LoVo (cell line): ENCODE measurements at places on chromosomes 4 and X.

GRCh38 chr4:1502976-1503375, 96.7 kb upstream of the NKX1-1 start:
- DNase-seq, result no peak

- DNase-seq, result no peak
These were observed 48.3 kb downstream of the RAB33B start for GRCh38 chr4:139501927-139502899.

DNA sequence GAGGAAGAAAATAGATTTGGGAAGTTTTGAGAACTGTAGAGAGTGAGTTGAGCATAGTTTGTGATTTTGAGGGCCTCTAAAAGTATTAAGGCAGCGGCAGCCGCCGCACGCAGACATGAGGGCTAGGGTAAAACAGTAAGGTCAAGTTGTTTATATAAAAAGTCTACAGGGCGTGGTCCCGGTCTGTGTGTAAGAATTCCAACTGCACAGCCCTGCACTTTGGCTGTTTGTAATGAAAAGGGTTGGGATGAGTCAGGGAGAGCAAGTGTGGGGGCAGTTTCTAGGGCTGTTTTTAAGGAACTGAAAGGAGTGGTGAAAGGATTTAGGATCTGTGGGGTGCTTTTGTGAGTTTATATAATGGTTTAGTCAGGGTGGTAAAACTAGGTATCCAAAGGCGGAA, 55.0 kb downstream of the BEX3 start:
- peak; percentile 19 for DNase-seq

DNA sequence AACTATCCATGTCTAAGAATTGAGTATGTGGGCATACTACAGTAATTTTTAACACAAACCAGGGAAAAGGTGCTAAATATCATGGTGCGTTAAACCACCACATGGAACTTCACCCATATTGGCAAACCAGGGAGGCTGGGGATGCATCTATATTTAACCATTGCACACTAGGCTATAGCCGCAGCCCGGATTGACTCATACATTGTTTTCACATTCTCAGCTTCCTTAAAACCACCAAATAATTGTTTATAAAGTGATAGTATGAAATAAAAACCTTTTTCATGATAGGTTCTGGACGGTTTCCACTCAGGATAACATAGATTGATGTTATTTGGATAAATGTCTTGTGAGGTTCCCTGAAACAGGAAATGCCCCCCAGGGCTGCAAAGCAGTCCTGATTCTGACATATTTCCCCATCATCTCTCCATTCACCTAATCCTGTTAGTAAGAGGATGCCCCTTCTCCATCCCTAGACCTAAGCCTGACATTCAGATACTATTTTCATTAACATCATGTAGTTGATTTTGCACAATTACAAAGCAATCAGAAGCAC, 7.9 kb downstream of the COL25A1 start:
- no peak for DNase-seq

GRCh38 chrX:264634-265455, 16.3 kb upstream of the PLCXD1 start:
- DNase-seq, result no peak

GRCh38 chrX:23832721-23833120, 49.7 kb downstream of the SAT1 start:
- no peak for DNase-seq

GRCh38 chrX:110806145-110806544, 10.5 kb upstream of the CHRDL1 start:
- DNase-seq, result no peak

GRCh38 chr4:24328711-24329110, 255.6 kb downstream of the DHX15 start:
- DNase-seq, result no peak

DNA sequence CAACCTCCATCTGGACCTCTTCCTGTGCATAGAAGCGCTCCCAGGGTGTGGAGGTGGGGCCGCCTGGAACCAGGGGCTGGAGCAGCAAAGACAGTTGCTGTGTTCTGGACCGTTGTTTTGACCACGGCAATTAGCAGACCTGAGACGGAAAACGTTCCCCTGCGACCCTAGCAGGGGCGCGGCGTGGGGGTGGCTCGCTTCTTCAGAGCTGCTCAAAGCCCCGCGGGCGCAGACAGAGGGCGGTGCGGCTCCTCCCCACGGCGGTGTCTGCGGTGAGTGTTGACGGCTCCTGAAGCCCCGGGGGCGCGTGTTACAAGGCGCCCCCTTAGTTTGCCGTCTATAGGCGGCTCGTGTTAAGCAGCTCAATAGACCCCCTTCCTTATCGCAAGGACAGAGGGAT, 79.2 kb downstream of the TRIML1 start:
- no peak for DNase-seq

- no peak for DNase-seq
These were observed 171.5 kb downstream of the CFAP299 start for GRCh38 chr4:80507077-80507476.

DNA sequence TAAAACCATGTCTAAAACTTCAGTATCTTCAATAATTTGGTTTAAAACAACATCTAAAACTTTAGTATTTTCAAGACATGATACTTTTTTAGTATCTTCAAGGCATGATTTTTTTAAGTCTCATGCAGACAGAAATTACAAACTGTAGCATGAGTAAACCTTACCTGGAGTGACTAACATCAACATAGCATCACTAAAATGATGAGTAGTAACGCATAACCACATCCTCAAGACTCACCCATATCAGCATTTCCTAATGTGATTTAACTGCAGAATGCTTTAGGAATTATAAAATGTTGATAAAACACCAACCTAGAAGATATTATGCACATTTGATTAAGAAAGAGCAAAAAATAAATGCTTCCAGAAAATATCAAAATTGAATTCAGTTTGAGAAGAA, 19.7 kb upstream of the EDNRA start:
- no peak for DNase-seq

DNA sequence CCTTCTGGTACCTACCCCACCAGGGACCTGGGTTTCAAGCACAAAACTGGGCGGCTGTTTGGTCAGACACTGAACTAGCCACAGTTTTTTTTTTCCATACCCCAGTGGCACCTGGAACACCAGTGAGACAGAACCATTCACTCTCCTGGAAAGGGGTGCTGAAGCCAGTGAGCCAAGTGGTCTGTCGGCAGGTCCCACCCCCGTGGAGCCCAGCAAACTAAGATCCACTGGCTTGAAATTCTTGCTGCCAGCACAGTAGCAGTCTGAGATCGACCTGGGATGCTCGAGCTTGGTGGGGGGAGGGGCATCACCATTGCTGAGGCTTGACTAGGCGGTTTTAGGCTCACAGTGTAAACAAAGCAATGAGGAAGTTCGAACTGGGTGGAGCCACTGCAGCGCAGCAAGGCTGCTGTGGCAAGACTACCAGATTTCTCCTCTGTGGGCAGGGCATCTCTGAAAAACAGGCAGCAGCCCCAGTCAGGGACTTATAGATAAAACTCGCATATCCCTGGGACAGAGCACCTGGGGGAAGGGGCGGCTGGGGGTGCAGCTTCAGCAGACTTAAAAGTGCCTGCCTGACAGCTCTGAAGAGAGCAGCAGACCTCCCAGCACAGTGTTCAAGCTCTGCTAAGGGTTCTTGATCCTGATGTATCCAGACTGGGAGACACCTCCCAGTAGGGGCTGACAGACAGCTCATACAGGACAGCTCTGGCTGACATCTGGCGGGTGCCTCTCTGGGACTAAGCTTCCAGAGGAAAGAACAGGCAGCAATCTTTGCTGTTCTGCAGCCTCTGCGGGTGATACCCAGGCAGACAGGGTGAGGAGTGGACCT, 223.0 kb downstream of the COX18 start:
- DNase-seq, result peak; percentile 42

- no peak for DNase-seq
These were observed 1.6 kb upstream of the EFNB1 start for GRCh38 chrX:68827256-68827655.

- DNase-seq, result no peak
These were observed 638.1 kb upstream of the AGA start for GRCh38 chr4:178080312-178080711.

DNA sequence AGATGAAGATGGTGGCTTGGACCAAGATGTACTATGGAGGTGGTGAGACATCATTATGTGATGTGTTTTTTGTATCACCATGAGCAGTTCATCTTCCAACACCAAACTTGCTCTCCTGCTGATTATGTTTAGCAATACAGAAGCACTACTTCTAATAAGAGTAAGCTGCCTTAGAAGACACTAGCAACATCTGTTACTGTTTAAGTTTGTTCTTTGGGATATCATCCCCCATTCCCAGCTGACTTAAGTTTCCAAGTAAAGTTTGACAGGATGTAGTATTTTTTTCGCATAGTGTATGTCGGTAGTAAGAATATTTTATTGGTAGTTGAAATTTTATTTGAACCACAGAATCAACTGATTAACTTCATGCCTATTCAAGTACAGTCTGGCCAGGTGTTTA, 123.5 kb upstream of the BMPR1B start:
- no peak for DNase-seq

- no peak for DNase-seq
These were observed 25.7 kb downstream of the BOD1L1 start for GRCh38 chr4:13601848-13602247.

GRCh38 chrX:153697924-153698865, 10.5 kb downstream of the SLC6A8 start:
- DNase-seq, result no peak

GRCh38 chrX:72395237-72395636, 89.5 kb upstream of the CITED1 start:
- DNase-seq, result no peak

- DNase-seq, result peak; percentile 8
These were observed 163.2 kb upstream of the SPANXC start for GRCh38 chrX:141405486-141405852.

GRCh38 chrX:2829469-2830246, 928 bp downstream of the GYG2 start:
- no peak for DNase-seq

DNA sequence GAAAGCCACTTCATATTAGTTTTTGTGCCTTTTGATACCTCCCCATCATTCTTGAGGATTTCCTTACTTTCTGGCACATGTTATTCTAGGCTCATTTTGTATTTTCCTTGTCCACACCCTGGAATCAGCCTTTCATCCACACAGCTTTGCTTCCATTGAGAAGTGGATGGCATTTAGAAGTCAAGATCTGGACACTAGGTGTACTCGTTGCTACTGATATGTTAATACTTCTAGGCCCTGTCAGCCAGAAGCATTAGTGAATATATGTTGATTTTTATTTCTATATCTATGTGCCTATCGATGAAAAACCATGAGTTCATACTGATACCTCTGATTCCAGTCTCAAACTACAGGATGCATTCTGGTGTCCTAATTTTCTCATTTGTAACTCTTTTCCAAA, 73.2 kb downstream of the ARHGAP24 start:
- no peak for DNase-seq

- no peak for DNase-seq
These were observed 18.7 kb downstream of the YIPF7 start for GRCh38 chr4:44632733-44633132.

DNA sequence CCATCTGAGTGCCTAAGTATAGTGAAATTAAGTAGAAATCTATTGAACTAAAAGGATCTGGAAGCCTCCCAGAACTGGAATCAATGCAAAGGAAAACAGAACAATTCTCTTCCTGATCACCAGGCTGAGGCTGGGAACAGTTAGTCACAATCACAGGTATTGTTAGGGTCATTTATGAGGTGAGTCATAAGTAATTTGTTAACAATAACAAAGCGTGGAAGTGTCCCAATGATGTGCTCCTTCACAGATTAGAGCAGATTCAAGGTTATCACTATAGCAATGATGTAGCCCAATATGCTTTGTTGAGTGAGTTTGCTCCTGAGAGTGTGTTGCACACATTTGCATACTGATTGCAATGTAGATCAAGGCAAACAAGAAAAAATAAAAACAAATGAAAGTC, 228.1 kb downstream of the ZNF674 start:
- peak; percentile 70 for DNase-seq

- no peak for DNase-seq
These were observed 16.8 kb upstream of the GPR82 start for GRCh38 chrX:41707218-41707617.

DNA sequence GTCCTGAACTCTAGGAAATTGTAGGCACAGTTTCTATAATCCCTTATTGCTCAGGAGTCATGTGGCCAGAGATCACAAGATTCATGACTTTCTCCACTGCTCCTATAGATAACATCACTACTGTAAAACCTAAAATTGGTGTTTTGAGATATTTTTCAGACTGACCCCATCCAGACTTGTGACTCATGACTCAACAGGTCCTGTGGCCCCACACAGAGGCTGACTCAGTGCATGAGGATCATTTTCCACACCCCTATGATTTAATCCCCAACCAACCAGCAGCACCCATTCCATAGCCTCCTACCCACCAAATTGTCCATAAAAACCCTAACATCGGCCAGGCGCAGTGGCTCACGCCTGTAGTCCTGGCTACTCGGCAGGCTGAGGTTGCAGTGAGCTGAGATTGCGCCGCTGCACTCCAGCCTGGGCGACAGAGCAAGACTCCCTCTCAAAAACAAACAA, 13.2 kb upstream of the XIAP start:
- DNase-seq, result no peak

GRCh38 chr4:188043154-188043553, 47.6 kb downstream of the ZFP42 start:
- no peak for DNase-seq

- DNase-seq, result no peak
These were observed 12.2 kb upstream of the FNIP2 start for GRCh38 chr4:158756588-158756987.

DNA sequence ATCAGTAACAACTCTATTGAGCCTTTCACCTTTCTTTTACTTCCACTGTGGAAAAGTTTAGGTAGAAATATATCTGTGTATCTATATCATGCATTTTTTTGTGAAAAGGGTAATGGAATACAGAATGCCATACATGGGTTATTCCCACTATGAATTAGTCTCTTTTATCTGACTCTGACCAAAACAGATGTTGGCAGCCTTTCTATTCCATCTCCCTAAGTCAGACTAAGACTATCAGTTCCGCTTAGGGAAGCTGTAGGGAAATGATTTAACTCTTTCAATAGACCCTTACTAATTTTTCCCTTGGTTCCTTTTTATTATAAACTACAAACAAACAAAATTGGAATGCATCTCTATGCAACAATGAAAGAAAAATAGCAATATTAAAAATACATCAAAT, 92.3 kb upstream of the LEF1 start:
- DNase-seq, result no peak

- peak; percentile 53 for DNase-seq
These were observed 62.7 kb downstream of the GAB1 start for GRCh38 chr4:143399113-143399949.

GRCh38 chr4:56512166-56512565, 6.6 kb downstream of the ARL9 start:
- DNase-seq, result no peak

- no peak for DNase-seq
These were observed 887.3 kb upstream of the DIAPH2 start for GRCh38 chrX:95797344-95797743.

- no peak for DNase-seq
These were observed 53.3 kb downstream of the NBDY start for GRCh38 chrX:56782352-56782751.
